ENCODE measurements at places on chromosomes 7 and 10.

GRCh38 chr10:104342941-104343411 is 4.7 kb upstream of the ITPRIP start:
- DNase-seq = no peak

DNA sequence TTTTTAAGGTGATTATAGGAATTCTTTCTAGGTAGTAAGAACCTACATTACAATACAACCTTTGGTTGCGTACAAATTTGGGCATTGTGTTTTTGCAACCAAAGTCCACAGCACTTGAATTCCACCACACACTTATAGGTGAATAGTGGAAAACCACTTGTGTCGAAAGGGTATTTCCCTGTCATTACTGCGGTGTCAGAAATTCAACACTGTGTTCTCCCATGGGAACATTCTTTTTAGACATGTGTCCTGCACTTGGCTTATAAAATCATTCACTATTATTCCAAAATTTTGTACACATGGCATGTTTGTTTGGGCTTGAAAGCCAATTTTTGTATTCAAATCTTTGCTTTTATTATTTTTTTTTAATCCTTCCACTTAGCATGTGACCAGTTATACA is 333.7 kb downstream of the PRPF18 start:
- no peak for DNase-seq

DNA sequence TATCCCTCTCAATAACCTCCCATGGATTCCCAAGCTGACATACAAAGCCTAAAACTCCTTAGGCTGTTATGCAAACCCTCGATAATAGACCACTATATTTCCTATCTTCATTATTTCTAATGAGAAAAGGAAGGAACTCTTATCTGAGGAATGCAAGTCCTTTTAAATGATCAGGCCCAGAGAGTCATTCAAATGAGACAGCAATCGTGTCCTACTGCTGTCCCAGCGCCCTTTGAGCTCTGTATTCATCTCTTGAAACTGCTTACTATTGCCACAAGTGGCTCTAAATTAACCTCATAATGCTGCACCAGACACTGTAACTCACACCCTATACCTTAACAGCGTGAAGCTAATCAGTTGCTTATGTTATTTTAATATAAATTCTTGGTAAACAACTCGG is 182.1 kb upstream of the NAMPT start:
- no peak for DNase-seq

DNA sequence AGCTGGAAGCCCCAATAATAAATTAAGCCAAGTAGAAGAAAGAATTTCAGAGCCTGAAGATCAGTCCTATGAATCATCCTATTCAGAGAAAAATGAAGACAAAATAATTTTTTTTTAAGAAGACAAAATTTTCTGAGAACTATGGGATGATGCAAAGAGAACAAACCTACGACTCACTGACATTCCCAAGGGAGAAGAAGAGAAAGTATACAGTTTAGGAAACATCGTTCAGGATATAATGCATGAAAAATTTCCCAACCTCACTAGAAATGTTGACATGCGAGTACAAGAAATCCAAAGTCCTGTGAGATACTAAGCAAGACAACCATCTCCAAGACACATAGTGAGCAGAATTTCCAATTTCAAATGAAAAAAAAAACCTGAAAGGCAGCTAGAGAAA is 150.5 kb downstream of the THSD7A start:
- no peak for DNase-seq

GRCh38 chr7:95045236-95045923 is 138.0 kb downstream of the PPP1R9A start:
- DNase-seq = no peak

DNA sequence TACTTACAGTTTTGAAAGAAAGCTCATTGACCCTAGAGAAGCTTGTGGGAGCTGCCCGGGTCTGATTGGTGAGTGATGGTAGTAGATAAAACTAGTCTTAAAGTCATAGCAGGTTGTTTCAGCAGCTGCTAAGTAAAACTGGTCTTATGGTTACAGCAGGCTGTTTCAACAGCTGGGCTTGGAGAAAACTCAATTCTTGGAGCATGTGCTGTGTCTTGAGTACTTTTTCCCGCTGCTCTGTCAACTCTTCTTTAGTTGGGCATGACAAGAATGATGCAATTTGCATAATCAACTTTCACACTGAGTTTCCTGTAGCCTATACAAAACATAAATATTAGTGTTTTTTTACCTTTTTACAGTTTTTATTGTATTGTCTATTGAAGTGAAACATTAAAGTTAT is 707.9 kb downstream of the AUTS2 start:
- DNase-seq = no peak

DNA sequence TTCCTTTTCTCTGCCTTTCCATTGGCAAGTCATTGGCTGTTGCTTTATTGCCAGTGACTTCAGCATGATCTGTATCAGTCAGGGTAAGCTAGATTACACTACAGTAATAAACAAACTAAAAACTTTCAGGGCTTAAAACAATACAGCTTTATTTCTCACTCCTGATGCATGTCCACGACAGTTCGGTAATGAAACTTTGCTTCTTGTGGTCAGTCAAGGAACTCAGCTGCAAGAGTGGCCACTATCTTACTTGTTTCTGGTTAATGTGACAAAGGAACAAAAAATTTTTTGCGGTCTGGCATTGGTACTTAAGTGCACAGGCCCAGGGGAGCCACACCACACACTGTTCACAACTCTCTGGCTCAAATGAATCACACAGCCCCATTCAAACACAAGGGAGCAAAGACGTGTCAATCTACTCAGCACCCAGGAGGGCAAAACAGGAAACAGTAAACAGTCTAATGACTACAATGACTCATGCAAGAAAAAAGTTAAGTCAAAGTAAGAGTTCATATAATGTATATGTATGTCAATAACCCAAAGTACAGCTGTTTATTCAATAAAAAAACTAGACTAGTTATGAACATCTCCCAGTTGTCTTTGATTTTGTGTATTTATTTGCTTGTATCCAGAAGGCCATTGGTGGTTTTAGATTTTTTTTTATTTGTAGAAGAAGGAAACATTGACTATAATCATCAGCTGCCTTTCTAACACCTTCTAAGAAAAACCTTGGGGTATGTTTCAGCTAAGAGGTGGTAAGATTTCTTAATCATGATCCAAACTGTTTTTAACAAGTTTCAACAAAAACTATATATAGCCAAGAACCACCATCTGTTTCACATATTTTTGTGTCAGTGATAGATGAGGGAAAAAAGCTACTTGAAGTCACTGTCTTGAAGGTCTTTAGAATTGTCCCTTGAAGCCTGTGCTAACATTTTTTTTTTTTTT is 134.4 kb upstream of the FAM3C start:
- DNase-seq = no peak

- DNase-seq = no peak
Observed at GRCh38 chr10:120456143-120456625, 843 bp upstream of the PLPP4 start.

DNA sequence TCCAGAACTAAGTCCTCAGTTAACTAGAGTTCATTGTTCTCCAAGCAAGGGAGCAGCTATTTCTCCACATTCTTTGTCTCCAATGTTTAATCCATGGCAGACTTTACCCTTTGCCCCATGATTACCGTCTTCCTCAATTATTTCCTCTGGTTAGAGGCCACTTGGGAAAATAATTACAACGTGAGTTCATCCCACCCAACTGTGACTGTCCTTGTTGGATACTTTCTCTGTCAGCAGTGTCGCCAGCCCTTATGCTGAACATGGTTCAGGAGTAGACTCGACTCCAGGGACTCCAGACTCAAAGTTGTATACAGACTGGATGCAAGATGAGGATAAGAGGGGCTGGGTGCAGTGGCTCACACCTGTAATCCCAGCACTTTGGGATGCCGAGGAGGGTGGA is 17.1 kb upstream of the SEPHS1 start:
- no peak for DNase-seq

GRCh38 chr10:101841826-101842225 is 1.8 kb downstream of the KCNIP2 start:
- no peak for DNase-seq

DNA sequence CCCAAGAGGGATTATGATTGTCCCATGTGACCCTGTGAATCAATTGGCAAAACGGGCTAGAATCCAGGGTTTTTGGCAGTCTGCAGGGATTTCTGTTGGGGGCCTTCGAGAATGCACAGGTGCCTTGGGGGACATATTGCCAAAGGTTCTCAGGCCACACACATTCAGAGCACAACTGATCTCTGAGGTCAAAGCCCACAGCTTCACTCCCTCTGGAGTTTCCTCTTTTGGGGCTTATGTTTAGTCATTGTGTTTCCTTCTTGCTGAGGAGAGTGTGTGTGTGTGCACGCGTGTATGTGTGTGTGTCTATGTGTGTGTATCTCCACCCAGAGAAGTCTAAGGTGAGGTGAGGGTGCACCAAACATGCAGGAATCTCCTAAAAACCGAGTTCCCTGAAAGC is 8.8 kb downstream of the PPIF start:
- DNase-seq = no peak

DNA sequence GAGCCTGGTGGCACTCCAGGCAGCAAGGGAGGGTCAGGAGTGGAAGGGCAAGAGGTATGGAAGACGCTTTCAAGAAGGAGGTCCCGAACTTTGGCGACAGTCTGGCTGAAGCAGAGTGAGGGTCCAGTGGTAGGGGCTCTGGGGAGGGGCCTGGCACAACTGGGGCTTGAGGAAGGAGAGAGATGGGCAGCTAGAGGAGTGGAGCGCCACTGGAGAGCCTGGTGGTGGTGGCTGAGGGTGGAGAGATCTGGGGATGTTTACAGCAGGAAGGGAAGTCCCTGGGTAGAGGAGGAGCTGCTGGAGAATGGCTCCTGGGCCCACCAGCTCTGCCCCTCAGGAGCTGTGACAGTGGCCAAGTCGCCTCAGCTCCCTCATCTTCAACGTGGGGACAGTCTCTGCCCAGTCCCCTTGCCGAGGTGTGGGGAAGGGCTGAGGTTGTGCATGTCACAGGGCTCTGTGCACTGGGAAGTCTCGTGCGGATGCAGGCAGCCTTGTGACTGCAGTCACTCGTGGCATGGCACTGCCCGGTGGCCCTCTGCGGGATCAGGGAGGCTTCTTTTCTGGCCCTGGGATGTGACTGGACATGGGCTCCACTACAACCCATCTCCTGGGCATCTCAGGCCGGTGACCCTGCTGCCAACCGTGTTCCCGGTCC is 18.5 kb downstream of the UBTD1 start:
- DNase-seq = no peak

DNA sequence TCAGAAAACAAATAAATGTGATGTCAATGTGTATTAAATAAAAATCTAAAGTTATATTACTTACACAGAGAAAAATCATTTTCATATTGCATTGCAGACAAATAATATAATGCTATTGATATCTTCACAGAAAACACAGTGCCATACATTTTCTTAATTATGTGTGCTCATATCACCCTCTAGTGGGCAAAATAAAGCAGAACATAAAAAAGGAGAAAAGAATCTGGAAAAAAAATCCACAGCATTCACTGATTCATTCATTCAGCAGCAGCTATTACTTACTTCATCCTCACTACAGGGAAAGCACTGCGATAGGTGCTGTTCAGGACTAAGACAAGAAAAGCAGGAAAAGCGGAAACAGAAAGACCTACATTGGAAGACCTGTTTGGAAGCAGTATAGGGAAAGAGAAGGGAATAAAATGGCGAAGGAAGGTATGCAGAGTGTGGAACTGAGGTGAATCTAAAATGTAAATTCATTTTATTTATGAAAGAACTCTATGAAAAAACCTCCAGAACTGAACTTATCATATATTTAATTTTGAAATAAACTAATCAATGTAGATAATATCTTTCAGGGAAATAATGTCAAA is 73.2 kb downstream of the POT1 start:
- DNase-seq = peak; percentile 6

- DNase-seq = peak; percentile 63
Observed at GRCh38 chr7:66859794-66860645, 61.0 kb upstream of the TMEM248 start.

GRCh38 chr10:99945263-99945662 is 64.5 kb downstream of the DNMBP start:
- DNase-seq = peak; percentile 87

DNA sequence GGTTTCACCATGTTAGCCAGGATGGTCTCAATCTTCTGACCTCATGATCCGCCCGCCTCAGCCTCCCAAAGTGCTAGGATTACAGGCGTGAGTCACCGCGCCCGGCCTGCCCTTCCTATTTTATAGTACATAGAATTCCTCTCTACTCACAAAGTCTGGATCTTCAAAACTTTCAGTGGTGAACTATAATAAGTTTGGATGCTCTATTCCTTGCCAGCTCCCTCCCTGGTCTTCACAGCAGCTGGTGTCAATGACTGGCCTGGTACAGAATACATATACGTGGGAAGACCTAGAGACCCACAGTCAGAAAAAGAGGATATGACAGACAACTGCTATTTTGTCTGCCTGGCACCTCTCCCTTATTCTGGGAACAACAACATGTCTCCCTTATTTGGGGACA is 40.8 kb downstream of the ARHGAP12 start:
- no peak for DNase-seq

GRCh38 chr7:79912213-79912633 is 222.4 kb upstream of the GNAI1 start:
- DNase-seq = no peak

GRCh38 chr7:151249034-151249731 is 689 bp upstream of the SMARCD3 start:
- no peak for DNase-seq

GRCh38 chr7:135335628-135336139 is 102.0 kb downstream of the STRA8 start:
- peak; percentile 76 for DNase-seq

DNA sequence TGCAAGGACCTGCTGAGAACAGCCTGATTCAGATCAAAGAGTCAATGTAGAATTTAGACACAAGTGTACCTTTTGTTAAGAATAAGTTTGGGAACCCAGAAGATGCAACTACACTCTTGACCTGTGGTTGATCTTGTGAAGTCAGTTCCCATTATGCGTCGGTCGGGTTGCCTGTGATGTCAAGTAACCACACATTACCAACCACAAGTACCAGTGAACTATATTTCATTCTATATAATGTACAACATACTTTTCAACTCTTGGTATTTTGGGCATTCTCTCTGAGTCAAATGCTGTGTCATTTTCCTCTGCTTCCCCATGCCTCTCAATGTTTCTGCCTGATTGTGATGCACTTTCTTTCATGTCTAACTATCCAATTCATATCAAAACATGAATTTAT is 426.2 kb downstream of the ETV1 start:
- no peak for DNase-seq

DNA sequence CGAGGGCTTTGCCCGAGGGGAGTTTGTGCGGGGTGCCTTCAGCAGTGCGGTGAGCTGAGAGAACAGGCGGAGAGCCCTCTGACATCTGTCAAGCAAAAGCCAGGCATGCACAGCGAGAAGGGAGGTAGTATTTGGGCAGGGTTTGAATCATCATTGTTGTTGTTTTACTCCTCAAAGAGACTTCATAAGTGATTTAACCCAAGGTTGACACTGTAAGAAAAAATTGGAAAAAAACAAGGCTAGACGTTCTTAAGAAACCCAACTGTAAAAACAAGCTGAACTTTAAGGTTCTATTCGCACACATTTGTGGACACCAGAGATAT is 1.3 kb downstream of the ADAM22 start:
- DNase-seq = no peak

DNA sequence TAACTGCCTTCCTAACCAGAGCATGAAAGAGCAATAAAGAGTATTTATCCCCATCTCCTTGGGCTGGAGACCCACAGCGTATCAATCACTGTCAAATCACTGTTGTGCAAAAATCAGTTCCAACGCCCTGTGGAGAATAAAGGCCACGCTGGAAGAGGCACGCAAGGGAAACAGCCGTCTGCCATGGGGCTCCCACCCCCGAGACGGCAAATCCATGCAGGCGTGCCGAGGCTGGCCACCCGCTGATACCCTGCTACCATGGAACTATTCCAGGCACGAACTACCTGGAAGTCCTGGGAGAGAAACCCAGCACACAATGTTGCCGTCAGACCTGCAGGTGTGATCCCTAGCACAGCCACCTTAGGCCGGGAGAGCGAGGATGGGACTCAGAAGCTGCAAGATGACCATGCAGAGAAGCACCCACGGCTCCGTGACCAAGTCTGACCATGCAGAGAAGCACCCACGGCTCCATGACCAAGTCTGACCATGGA is 185.3 kb downstream of the DIP2C start:
- no peak for DNase-seq

Data from LNCaP clone FGC (cell line).